Omental fat pad (tissue), 4 donors: ENCODE measurements at places on chromosomes 5 and 9. TPM values are rescaled to one million over a fixed set of nuclear protein-coding genes. Genes with fewer than 3 reads are reported as not detected.
A peak's percentile ranks its signal among the peaks of the same experiment; 100 is the strongest.

- DNase-seq: no peak
Measured at GRCh38 chr5:39578887-39579497, 154.2 kb upstream of the DAB2 start.

GRCh38 chr5:82349652-82350051 lies 71.5 kb upstream of the RPS23 start:
- DNase-seq: no peak

DNA sequence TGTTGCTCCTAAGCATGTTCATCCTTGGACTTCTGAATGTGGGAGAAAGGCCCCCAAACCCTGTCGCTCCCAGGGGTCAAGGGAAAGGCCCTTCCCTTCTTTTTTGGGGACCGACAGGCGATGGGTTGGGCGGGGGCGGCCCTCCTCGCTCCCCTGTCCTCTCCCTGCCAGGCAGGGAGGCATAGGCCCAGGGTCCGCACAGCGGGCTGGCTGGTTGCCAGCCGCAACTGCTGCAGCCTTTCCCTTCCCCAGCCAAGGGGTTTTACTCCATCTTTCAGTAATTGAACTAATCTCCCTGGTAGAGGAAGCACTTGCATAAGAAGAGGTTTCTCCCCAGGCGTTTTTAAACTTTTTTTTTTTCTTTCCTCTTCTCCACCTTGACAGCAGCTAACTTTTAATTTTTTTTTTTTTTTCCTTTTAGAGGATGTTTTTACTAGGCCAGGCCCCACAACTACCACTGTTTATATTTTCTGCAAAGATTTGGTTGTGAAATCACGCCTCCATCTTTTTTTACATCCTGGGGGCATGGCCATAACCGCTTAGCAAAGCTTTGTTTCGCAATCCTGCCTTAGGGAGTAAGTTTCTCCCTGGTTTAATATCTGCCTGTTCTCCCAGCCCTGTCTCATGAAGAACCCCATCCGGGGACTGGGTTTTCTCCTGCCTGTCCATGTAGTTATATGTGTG lies 216.9 kb upstream of the ZNF608 start:
- no peak for DNase-seq

DNA sequence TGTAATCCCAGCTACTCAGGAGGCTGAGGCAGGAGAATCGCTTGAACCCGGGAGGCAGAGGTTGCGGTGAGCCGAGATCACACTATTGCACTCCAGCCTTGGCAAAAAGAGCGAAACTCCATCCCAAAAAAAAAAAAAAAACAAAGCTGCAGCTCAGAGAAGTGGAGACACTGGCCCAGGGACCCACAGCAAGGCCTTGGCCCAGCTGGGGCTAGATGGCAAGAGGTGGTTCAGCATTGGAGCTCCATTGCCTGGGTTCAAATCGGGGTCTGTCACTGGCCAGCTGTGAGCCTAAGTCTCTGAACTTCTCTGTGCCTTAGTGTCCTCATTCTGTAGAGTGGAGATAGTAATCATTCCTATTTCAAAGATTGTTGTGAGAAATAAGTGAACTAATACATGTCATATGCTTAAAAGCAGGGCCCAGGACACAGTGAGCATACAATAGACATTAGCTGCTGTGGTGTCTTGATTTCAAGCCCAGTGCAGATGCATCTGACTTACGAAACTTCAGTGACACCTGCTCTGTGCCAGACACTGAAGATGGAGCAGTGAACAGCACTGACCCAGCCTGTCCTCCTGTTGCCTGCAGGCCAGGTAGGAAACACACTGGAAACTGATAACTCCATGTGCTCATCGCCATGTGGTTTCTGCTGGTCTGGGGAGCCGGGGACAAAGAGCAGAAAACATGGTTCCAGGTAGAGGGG lies 127.7 kb downstream of the C9orf50 start:
- no peak for DNase-seq

- no peak for DNase-seq
Measured at GRCh38 chr9:134616341-134616740, 25.3 kb upstream of the COL5A1 start.

DNA sequence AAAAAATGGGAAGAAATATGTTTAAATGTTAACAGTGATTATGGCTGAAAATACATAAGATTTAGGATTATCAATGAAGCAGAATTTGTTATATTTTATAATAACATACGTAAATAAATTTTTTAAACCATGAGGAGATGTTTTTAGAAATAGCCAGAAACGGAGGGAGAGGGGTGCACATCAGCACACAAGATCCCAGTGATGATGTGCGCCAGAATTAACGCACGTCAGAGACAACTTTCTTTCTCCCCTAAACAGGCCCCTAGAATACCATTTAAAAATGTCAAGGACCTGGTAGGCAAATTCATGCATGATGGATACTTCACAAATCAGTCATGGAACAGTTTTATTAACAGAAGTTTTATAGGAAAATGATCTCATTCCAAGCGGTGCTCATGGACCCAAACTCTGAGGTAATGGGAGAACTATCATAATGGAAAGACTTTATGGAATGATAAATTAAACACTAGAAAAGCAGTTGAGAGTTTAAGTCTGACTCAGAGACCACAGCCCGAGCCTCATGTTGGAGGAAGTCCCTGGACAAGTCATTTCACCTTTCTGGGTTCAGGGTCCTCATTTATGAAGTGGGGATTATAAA lies 258.9 kb upstream of the GAS1 start:
- no peak for DNase-seq

- no peak for DNase-seq
Measured at GRCh38 chr5:88698290-88698689, 184.7 kb downstream of the MEF2C start.

DNA sequence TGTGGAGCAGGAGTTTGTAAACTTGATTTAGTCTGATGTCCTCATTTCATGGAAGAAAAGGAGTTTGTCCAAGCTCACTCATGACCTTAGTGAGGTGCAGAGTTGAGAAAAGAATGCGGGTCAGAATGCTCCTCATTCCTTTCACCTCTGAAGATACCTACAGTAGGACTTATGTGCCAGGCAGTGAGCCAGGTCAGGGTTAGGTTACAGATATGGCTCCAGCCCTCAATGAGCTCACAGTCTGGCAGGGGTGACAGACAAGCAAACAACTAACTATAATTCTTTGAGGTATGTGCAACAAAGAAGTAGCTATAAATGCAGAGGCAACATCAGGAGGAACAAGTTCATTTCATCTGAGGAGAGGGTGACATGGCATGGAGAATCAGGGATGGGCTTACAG lies 102.5 kb downstream of the SPATA31D1 start:
- DNase-seq: no peak

- DNase-seq: no peak
Measured at GRCh38 chr5:108560581-108560980, 178.7 kb upstream of the FBXL17 start.

GRCh38 chr5:103393101-103393754 lies 134.7 kb downstream of the MACIR start:
- no peak for DNase-seq

DNA sequence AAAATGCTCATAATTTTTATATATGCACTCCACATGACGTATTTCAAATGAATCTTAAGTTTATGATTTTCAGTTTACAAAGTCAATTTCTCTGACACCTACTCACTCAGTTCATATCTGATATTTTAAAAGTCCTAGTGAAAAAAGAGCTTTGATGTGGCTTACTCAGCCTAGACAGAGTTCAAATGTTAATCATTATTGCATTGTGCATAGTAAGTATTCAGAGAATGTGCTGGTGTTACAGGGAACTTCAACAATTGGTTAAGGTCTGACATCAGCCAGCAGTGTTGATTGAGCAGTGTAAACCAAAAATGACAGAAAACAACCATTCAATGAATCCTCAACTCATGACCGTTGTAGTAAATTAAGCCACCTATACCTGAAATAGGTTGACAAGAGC lies 147.2 kb upstream of the LHFPL2 start:
- DNase-seq: no peak

GRCh38 chr9:89304834-89305188 lies 6.2 kb upstream of the CKS2 start:
- no peak for DNase-seq

DNA sequence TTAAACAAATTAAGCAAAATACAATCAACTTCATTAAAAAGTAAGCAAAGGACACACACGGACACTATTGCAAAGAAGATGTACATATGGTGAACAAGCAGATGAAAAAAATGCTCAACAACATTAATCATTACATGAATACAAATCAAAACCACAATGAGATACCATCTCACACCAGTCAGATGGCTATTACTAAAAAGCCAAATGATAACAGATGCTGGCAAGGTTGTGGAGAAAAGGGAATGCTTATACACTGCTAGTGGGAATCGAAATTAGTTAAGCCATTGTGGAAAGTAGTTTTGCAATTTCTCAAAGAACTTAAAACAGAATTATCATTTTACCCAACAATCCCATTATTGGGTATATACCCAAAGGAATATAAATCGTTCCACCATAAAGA lies 636.2 kb upstream of the ST8SIA4 start:
- no peak for DNase-seq

DNA sequence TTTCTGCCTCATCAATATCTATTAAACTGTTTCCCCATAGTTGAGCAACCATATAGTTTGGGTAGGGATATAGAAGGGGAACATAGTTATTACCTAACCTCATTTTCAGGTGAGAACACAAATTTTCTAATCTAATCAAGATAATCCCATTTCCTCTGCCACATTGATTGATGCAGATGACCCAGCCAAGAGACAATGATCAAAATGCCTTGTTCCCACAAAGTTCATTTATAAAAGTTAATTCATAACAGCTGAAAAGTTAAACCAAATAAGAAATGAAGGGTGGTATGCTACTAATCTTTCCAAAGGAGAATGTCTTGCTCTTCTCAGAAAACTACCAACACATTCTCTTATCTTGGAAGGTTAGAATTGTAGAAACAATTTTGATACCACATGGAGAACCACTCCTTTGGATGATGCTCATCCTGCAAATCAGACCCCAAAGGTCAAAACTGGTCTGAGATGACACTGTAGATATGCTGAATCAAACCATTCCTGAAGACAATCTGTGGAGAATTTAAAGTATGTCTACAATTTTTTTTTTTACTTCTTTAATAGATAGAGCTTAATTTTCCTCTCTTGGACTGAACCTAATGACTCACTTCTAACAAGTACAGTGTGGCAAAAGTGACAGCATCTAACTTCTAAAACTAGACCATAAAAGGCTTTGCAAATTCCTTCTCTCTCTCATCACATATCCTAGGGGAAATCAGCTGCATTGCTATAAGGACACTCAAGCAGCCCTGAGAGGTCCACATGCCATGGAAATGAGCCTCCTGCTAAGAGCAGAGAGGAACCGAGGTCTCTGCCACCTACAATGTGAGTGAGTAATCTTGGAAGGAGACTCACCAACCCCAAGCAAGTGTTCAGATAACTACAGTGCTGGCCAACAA lies 586.7 kb upstream of the TUSC1 start:
- no peak for DNase-seq

- no peak for DNase-seq
Measured at GRCh38 chr9:129270205-129270604, 92.1 kb upstream of the IER5L start.

GRCh38 chr5:83404182-83404716 lies 67.3 kb upstream of the VCAN start:
- DNase-seq: no peak

- no peak for DNase-seq
Measured at GRCh38 chr9:108963459-108964143, 29.4 kb downstream of the ABITRAM start.

- no peak for DNase-seq
Measured at GRCh38 chr9:33133186-33133585, 34.0 kb downstream of the B4GALT1 start.

DNA sequence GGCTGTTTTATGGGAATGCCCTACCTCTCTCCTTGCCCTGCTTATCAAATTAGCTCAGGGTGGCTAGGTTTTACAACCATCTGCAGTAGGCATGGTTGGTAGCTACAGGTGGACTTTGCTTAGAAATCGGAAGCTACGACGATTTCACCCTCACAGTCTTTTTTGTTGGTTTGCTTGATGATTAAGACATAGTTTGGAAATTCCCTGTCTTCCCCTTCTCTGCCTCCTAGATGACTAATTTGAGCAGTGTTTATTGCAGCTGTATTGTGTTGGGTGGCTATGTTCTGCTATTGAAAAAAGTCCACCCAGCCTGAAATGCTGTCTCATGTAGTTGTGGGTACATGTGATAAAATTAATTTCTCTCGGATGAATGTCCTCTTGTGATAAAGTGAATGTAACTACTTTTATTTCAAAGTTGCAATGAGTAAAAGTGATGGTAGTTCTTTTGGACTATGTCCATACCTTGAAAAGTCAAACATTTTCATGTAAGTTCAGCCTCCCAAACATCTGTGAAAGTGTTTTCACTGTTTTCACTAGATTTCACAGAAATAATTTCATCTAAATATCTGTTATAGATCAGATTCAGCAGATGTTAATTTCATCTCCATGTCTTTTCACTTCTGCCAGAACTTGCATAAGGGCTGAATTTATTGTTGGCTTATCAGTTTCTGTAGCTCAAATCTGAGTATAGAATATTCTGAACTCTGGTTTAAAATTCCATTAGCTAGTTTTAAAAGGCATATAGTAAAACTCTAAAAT lies 37.3 kb upstream of the FYB1 start:
- DNase-seq: no peak

GRCh38 chr5:54645882-54646355 lies 128.4 kb downstream of the SNX18 start:
- no peak for DNase-seq

DNA sequence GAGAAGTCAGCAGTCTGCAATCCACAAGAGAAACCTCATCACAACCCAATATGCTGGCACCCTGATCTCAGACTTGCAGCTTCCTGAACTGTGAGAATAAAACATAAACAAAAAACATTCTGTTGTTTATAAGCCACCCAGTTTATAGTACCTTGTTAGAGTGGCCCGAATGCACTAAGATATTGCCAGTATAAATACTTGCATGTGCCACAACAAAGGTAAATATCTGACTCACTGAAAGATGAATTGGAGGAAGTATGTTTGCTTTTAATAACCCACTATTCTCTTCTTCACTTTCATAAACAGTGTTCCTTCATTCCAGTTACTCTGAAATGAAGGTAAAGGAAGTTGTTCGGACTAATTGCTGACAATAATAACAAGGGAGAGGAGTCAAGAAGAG lies 1163.4 kb upstream of the CDH6 start:
- DNase-seq: no peak

GRCh38 chr9:70362952-70363351 lies 51.5 kb downstream of the KLF9 start:
- DNase-seq: no peak

- DNase-seq: no peak
Measured at GRCh38 chr9:111783857-111784256, 10.9 kb downstream of the SHOC1 start.

GRCh38 chr9:93962561-93963440 lies 7.6 kb upstream of the BARX1 start:
- DNase-seq: peak; percentile 78

Gene ENTPD8
- not detected for total RNA-seq

Gene TRIM23
- total RNA-seq: 9.1 TPM

Gene NACC2
- 22.9 TPM for total RNA-seq

Gene FAM153A
- total RNA-seq: 2.7 TPM

Gene FOXD1
- not detected for total RNA-seq

Gene F2RL2
- total RNA-seq: 0.28 TPM

Gene MAMDC2
- 13.9 TPM for total RNA-seq

Gene CDKN2B
- 17.0 TPM for total RNA-seq

Gene SPATA9
- 1.8 TPM for total RNA-seq

Gene OR1J2
- not detected for total RNA-seq

Gene PCDHA2
- 0.12 TPM for total RNA-seq

Gene ZNF879
- total RNA-seq: 3.0 TPM

Gene PCDHB8
- 0.63 TPM for total RNA-seq

Gene NSG2
- total RNA-seq: not detected
